Temporal lobe (tissue), 4 donors: ENCODE measurements at places on chromosomes 13 and 19. TPM values are rescaled to one million over a fixed set of nuclear protein-coding genes. Genes with fewer than 3 reads are reported as not detected.

Gene ZFR2
- total RNA-seq: 4.7 TPM

Gene MEF2B
- total RNA-seq: not detected

Gene LGALS14
- total RNA-seq: not detected

Gene ZIC5
- total RNA-seq: 2.0 TPM

Gene ZNF575
- 0.49 TPM for total RNA-seq

Gene UBAC2
- total RNA-seq: 34.2 TPM
